Right renal cortex interstitium (tissue), 3 donors: ENCODE measurements at places on chromosomes 3 and 15.

DNA sequence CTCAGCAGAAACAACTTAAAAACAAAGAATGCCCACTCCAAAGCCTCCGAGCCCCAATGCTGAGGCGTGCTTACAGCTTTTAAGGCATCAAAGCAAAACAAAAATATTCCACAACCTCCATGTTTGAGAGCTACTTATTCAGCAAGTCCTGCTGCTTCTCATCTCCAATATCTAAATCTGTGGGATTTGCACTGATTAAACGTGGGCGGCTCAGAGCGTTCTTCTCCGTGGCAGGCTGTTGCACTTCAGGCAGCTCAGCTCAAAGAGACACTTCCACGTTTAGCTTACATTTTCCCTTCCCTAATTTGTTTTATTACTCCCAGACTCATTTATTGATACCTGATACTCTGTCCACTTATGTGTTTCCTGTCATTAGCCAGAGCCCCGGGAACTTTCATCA, 282.6 kb upstream of the MCTP2 start:
- no peak for DNase-seq

DNA sequence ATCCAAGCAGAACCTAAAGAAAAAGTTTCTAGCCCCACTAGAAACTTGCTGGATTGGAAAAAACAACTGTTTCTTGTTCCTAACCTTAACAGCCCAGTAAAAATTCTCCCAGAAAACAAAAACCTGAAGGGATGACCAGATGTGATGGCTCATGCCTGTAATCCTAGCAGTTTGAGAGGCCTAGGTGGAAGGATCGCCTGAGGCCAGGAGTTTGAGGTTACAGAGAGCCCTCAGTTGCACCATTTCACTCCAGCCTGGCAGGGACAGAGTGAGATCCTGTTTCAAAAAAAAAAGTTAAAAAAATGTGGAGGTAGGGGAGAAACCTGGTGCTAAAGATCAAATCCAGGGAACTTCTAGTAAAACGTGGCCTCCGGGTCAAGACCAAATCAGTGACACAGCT, 38.6 kb upstream of the RAF1 start:
- no peak for DNase-seq

DNA sequence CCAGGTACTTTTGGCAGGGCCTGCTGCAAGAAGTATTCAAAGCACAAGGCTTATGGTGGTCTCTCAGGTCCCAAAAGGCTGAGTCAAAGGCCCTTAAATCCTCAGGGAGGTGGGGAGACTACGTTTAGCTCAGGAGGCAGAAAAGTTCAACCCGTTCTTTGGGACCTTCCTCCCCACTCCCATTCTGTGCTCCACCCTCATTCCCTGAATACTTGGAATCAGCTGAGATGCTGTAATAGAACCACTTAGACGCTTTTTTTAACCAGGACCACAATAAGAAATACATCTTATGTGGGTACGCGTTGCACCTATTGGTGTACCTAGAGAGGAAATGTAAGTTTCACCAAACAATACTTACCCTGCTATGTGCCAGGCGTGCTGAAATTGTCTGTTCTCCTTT, 58.0 kb downstream of the FAM174B start:
- DNase-seq: no peak

- no peak for DNase-seq
These were observed 71.5 kb downstream of the CD200R1L start for GRCh38 chr3:112775011-112775742.

DNA sequence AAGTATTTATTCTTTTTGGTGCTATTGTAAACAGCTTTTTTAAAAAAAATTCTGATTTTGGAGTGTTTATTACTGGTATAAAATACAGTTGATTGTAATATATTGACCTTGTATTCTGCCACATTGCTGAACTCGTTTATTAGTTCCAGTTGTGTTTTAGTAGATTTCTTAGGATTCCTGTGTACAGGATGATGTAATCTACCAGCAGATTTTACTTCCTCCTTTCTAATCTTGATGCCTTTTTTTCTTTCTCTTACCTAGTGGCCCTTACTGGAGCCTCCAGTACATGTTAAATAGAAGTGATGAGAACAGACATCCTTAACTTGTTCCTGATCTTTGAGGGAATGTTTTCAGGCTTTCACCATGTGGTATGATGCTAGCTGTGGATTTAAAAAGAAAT, 70.4 kb upstream of the KY start:
- DNase-seq: no peak

GRCh38 chr3:67123914-67124313, 125.8 kb downstream of the KBTBD8 start:
- DNase-seq: no peak

DNA sequence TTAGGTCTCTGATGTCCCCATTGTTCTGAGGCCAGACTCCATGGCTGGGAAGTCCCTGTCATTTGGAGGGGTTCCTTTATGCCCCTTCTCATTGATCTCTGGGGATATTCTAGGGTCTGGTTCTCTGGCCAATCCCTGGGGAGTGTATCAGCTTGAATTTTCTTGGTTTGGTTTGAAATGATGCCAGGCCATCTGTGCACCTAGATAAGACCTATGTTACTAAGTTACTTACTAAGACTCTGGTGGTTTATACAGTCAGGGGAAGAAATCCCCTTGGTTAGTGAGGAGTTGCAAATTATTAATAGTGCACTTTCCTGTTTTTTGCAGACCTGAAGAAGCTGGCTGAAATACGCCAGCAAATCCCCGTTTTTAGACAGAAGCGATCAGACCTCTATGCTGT, 20.3 kb downstream of the NIT2 start:
- DNase-seq: no peak

DNA sequence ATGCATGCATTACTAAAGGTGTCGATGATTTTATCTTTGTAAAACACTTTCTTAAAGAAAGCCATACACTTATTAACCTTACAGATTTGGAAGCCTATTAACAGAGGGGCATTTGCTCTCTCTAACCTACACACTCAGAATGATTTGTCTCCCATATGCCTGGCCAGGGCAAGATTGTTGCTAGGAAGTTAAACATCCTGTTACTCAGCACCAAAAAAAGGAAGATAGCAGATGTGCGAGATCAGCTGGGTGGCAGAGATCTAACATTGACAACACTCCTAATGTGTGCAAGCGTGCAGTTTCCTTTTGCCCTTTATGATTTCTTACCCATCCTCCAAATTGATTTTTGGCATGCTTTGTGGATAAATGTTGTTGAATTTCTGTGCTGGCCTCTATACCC, 73.9 kb upstream of the TMEM108 start:
- no peak for DNase-seq

DNA sequence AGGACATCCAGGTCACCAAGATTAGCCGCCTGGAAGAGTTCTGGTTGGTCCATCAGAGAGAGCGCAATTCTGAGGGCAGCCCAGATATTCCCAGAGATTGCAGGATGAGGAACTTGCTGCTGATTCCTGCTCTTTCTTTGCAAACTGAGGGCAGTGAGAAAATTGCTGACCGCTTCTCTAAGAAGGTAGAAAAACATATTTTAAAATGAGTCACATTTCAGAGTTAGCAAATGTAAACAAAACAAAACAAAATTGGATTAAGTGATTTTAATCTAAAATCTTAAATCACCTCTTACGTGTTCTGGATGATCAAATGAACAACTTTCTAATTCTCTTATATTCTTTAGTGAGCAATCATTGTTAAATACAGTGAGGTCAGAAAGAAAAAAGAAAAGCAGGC, 149.0 kb downstream of the USP13 start:
- DNase-seq: no peak

DNA sequence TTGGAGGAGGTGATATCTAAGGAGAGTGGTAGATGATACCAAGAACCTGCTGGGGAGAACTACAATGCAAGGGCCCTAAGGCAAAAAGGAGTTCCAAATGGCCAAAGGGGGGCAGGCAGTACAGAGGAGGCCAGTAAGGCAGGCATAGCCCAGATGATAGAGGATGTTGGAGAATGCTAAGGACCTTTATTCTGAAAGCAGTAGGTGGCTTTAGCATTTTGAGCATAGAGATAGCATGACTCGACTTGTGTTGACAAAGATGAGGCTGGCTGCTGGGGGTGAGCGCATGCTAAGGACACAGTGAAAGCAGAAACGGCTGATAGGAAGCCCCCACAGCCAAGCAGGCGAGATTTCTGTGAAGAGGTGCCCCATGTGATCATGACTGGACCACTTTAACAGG, 419.3 kb downstream of the ERC2 start:
- DNase-seq: no peak
